D721Med (cell line): ENCODE measurements at places on chromosomes 7 and 10.

- no peak for DNase-seq
These were observed 17.6 kb upstream of the MCM10 start for GRCh38 chr10:13143766-13144165.

- DNase-seq = no peak
These were observed 100.4 kb upstream of the MACROH2A2 start for GRCh38 chr10:69952069-69952800.

DNA sequence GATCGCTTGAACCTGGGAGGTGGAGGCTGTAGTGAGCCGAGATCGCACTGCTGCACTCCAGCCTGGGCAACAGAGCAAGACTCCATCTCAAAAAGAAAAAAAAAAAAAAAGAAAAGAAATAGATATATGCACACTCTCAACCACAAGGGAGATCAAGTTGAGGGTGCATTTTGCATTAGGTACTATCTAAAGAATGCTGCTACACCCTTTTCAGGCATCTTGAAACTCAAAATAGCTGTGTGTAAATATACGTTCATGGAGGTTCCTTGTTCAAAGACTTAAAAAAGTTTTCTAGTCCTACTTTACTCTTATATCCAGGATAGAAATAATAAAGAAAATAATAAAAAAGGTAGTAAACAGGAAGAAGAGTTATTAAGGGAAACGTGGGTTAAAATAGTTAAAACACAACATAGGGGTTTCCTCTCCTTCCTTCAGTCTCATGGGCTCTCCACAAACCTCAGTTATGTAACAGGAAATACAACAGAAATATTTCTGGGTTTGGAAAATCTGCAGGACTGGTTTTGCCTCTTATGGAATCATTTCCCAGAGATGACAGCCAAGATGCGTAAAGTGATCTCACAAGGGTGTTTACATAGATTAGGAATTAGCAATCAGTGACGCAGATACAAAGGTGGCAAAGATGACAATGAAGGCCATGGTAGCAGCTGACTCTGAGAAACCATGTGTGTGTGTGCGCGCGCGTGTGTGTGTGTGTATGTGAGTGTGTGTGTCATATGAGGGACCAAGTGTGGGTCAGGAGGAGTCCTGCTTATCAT lies 15.1 kb downstream of the STEAP4 start:
- DNase-seq = no peak

GRCh38 chr7:40739257-40739656 lies 604.5 kb downstream of the SUGCT start:
- no peak for DNase-seq

- DNase-seq = no peak
These were observed 441.0 kb upstream of the NPVF start for GRCh38 chr7:25669281-25669781.

DNA sequence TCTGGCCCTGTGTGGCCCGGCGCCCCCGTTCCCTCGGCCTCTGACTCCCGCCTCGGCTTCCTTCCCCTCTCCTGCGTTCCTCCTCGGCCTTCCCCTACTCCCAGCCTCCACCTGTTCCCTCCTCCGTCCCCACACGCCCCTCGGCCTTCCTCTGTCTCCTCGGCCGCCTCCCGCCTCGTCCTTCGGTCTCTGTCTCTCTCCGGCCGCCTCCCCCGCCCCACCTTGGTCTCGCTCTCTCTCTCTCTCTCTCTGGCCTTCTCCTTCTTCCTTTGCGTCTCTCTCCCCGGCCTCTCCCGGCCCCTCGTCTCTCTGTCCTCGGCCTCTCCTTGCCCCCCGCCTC lies 588 bp downstream of the GET4 start:
- no peak for DNase-seq

DNA sequence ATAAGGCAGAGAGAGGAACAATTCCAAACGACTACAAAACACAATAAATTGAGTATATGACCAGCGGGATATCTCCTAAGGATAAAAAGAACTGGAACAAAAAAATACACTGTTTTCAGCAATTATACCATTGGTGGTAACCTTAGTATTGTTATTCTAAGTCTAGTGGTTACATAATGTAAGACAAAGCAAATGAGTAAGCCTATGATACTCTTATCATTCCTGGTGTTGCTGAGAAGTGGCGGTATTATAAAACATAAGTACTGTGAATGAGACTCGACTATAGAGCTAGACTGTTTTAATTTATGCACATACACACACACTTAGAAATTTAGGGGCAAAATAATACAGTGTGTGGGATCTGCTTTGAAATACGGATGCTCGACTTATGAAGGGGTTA lies 107.7 kb downstream of the NRBF2 start:
- no peak for DNase-seq

DNA sequence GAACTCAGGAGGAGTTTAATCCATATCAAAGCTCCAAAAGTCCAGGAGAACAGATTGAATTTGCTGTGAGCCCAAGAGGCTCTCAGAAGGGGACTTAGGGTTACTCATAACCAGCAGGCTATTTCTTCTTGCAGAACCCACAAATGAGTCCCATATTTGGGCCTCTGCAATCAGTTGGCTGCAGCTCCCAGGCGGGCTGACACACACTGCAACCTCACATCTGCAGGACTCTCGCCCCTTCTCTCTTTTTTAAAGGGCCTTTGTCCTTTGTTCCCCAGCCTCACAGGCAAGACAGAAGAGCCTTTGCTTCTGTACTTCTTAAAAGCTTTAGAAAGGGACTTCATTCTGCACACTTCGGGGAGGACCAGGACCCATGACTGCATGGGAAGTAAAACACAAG lies 26.7 kb downstream of the CREB3L2 start:
- DNase-seq = no peak

DNA sequence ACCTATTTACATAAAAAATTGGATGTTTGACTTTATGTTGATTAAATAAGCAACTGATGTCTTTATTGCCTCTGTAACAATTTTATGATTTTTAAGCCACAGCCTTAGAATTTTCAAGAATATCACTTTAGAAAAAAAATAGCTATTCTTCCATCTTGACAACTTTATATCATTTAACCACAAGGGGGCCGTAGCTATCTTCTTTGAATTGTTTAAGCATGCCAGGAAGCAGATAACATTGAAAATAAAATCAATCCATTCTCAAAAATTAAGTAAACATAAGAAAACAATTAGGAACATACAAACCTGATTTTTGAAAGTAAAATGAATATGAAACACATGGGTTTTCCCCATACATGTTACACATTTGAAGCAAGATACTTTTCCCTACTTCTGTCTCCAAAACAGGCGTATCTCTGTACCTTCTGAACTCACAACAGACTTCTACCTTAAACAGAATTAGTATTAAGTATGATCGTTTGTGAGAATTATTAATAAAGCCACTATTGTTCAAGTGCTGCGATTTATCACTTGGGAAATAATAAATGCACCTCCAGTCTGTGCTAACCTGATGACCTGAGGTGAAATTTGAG lies 209.0 kb downstream of the CACNA2D1 start:
- no peak for DNase-seq
